NCI-H1105 (cell line): ENCODE measurements at places on chromosomes 5 and 9.

GRCh38 chr9:68798423-68798822 lies 93.4 kb downstream of the PIP5K1B start:
- no peak for DNase-seq

DNA sequence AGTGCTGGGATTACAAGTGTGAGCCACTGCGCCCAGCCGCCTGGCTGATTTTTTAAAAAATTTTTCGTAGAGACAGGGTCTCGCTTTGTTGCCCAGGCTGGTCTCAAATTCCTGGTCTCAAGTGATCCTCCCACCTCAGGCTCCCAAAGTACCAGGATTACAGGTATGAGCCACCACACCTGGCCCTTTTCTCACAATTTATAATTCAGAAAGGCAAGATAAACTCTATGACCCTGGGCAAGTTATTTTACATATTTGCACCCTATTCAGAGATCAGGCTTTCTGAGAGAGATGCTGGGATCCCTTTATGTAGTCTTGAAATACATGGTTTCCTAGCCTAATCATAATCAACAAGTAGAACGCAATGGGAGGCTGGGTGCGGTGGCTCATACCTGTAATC lies 20.6 kb downstream of the ZNF346 start:
- DNase-seq: no peak

DNA sequence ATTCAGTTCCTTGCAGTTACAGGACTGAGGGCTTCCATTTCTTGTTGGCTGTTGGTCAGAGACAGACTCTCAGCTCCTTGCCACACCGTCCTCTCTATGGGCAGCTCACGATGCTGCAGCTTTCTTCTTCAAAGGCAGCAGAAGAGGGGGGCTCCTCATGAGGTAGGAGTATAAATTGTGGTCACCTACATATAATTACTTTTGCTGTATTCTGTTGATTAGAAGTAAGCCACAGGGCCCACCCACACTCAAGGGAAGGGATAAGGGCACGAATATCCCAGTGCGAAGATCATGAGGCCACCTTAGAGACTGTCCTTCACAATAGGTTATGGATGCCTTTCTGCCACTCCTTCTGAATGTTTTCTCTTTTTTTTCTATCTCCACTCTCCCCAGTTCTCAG lies 43.7 kb upstream of the OSMR start:
- DNase-seq: no peak

- no peak for DNase-seq
Observed at GRCh38 chr9:95822583-95823431, 52.7 kb upstream of the ERCC6L2 start.

DNA sequence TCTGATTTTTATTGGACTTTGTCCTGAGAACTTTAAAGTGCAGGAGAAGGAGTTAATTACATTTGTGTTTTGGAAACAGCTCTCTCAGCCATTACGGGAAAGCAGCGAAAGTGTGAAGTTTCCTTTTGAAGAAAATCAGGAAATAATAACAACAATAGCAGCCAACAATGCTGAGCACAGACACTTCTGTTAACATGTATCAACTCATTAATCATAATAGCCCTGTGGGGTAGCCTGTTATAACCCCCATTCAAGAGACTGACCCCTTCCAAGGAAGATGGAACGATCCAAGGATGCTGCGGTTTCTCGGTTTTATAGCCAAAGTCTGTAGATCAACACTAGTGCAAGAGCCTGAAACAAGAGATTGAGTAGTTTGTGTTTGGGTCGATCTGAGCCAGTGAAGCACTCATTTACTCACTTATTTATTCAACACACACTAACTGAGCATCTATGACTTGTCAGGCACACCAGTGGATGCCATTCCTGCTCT lies 195.5 kb downstream of the DRD1 start:
- no peak for DNase-seq

GRCh38 chr9:19703702-19704101 lies 85.1 kb downstream of the SLC24A2 start:
- DNase-seq: no peak

GRCh38 chr9:108550106-108550505 lies 305.7 kb downstream of the ACTL7B start:
- DNase-seq: no peak

GRCh38 chr9:113741886-113742854 lies 133.9 kb upstream of the ZNF618 start:
- DNase-seq: no peak

GRCh38 chr5:115977988-115978387 lies 15.7 kb downstream of the LVRN start:
- DNase-seq: no peak

DNA sequence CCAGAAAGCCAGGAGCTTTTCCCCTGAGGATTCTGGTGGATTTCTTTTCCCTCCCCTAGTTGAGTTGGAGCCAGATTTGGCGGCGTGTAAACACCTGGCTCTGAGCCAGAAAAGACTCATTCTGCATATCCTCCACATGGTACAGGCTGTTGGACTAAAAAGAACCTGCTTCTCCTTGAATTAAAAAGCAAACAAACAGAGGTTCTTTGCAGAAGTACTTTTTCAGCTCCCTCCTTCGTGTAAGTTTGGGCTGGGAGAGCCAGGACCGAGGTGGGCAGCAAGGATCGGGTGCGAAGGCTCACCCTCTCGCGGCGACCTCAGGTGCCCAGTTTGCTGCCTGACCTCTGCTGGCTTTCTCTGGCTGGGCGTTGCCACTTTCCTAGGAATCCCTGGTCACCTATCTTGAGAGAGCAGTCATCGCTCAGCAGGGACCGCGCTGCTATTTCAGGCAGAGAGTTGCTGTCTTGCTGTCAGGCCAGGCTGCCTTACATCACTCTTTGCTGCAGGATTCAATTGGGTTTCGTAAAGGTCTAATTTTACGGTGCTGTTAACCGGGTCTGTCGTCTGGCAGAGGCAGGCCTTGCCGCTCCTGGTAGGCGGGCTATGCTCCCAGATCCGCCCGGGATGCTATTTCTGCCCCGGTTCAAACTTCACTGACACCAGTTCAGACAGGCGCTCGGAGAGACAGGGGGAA lies 3.2 kb downstream of the PAPPA start:
- DNase-seq: peak; percentile 85

GRCh38 chr9:114007991-114008666 lies 70.0 kb downstream of the AMBP start:
- DNase-seq: no peak

DNA sequence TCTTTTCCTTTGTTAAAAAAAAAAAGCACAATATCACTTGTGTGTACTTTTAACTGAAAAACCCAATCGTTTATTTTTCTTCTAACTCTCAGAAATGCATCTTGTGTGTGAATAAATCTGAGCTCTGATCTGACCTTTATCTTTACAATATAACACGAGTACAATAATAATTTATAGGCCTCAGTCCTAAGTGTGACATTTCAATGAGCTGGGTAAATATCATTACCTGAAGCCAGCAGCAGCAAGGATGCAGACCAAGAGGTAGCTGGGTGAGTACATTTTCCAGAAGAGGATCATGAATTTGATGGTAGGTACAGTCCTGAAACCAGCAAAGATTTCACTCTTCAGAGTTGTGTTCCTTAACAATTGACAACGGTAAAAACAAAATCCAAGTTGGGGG lies 264.0 kb upstream of the KIF2A start:
- DNase-seq: no peak

DNA sequence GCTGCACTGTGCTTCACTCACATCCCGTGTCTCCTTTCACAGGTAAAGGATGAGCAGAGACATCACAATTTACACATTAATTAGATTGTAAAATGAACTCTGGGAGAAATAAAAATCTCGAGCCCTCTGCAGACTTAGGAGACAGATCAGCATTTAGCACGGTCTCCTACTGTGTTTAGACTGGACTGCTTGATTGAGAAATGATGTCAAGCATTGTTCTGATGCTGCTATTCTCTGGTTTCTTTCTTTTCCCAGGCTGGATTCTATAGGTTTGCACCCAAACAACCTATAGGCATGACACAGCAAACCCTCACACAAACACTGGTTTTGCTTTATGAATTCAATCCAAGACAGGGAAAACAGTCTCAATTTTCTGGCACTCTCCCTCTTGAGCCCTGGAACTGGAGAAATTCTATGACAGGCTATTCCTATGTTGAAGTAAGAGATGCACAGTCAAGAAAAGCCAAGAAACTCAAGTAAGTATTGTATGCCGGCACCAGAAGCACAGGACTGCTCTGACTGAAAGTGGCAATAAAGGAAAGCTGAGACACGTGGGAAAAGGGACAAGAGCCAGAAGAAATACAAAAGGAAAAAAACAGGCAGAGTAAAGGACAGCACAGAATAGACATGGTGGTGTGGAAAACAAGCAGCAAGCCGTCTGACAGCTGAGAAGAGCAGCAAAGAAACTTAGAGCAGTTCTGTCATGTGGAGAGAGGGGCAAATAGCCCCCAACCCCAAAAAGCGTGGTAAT lies 24.8 kb upstream of the ERAP2 start:
- DNase-seq: no peak

DNA sequence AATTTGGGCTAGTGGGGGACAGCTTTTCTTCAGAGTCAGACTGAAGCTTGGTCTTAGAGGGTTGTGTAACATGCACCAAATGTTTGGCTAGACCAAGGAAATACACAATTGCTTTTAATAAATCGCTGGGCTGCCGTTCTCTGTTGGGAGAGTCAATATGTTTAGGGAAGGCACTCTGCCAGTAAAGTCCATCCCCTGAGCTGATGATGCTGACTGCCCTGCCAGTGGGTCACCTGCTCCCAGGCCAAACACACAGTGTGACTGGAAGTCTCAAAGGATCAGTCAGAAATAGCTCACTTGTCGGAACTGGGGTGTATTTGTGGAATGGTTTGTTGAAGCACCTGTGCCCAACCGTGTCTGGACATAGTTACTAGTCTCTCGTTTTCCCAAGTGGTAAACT lies 17.9 kb upstream of the ZNF474 start:
- no peak for DNase-seq

DNA sequence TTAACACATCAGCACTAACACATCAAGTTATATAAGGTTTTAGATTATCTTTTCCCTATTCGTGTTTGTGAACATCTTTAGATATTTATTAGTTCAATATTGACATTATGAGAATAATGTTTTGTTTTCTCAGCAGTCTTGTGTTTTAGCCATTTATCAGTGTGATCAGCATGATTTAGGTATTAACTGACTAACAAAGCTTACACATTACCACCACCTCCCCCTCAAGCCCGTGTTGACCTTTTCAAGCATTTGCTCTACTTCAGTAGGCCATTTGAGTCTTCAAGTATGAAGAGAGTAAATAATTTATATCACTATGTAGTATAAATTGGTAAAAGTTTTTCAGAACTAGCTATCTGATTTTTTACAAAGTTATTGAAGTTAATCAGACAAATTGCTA lies 6.9 kb downstream of the PBX3 start:
- DNase-seq: no peak

DNA sequence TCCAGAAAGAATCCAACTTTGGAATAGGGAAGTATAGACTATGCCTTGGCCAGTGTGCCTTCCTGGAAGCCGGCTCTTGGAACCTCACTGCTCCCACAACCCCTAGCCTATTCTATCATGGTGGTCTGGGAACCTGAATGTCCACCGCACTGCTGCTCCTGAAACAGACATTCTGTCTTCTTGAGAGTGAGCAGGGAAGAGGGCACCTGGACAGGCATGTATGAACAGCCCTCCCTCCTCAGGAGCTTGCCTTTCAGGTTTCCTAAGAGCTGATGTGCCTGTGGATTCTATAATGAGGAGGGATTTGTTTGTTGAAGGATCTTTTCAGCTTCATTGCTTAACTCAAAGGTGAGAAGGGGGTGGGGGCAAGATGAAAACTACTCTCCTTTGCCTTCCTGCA lies 55.1 kb upstream of the XPA start:
- DNase-seq: no peak

GRCh38 chr5:22908586-22908985 lies 55.4 kb upstream of the CDH12 start:
- peak; percentile 47 for DNase-seq

DNA sequence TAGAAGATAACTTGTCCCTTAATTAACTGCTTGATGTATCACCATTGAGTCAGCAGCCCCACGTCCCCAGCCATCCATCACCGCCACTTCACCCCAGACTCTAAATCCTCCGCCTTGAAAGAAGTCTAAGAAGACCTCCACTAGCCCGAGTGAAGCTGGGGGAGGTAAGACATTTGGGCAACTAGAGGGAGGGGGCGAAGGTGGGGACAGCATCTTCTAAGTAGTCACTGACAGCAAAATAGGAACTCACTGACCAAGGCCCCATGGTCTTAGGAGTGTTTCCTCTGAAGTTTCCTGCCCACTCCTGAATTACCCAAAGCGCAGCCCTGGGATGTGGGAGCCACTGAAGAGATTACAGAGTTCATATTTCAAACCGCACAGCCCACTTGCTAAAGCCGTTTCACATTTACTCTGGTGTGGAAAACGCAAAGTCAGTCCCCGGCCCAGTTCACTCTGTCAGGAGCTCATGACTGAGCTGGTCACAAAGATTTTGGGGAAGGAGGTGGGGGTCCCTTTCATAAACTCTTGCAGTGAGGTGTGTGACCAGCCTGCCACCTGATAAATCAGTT lies 107.4 kb downstream of the LHFPL2 start:
- DNase-seq: no peak

GRCh38 chr5:150271296-150271692 lies 18.3 kb downstream of the CAMK2A start:
- DNase-seq: no peak

- peak; percentile 29 for DNase-seq
Observed at GRCh38 chr5:151164687-151165392, 7.3 kb upstream of the ANXA6 start.

- no peak for DNase-seq
Observed at GRCh38 chr9:110777196-110777875, 108.7 kb downstream of the MUSK start.

DNA sequence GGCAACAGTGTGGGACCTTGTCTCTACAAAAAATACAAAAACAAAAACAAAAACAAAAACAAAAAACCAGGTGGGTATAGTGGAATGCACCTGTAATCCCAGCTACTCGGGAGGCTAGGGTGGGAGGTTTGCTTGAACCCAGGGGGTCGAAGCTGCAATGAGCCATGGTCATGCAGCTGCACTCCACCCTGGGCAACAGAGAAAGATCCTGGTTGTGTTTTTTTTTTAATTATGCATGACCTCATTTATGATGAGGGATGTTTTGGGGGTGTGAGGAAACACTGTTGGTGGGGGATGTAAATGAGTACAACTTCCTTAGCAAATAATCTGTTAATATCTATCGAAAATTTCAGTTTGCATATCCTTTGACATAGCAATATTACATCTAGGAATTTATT lies 29.4 kb upstream of the UBE2D2 start:
- DNase-seq: no peak

- no peak for DNase-seq
Observed at GRCh38 chr5:141864371-141865370, 13.5 kb downstream of the PCDH1 start.

GRCh38 chr5:161420521-161420920 lies 126.0 kb downstream of the GABRB2 start:
- DNase-seq: no peak

GRCh38 chr5:16886366-16886736 lies 49.7 kb downstream of the MYO10 start:
- DNase-seq: no peak

- no peak for DNase-seq
Observed at GRCh38 chr5:1817261-1818043, 16.2 kb downstream of the NDUFS6 start.

GRCh38 chr5:16812448-16812847 lies 123.6 kb downstream of the MYO10 start:
- DNase-seq: no peak

GRCh38 chr5:59342181-59342580 lies 551.3 kb downstream of the PDE4D start:
- DNase-seq: no peak
